ENCODE measurements at places on chromosomes 13 and 19.

DNA sequence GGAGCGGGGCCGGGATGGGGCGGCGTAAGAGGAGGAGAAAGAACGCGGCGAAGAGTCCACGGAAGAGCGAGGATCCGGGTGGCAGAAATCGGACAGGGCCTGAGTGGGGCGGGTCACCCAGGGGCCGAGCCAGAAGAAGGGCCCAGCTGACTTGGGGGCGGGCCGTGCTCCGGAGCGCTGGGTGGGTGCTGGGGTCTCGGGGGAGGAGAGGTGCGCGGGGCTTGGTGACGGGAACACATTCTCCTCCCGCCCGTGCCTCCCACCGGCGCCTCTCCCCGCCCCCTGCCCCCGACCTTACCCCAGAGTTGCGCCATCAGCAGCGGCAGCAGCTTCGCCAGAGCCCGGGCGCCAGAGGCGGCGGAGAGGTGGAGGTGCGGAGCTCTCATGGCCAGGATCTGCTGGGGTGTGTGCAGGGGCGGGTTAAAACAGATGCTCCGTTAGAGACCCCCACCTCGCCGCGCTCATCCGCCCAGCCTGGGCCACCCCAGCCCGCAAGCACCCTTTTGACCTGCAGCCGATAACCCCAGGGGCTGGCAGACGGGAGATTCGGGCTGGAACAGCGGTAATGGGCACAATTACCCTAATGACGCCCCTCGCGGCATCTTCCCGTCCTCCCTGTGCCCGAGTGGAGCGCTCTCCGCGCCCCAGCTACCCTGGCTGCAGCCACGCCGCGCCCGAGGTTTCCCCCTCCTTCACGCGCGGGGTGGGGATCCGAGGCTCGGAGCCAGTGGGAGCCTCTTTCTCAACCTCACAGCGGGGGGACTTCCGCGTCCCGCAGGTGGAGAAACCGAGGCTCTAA lies 565 bp downstream of the KLK10 start:
- no peak for DNase-seq

DNA sequence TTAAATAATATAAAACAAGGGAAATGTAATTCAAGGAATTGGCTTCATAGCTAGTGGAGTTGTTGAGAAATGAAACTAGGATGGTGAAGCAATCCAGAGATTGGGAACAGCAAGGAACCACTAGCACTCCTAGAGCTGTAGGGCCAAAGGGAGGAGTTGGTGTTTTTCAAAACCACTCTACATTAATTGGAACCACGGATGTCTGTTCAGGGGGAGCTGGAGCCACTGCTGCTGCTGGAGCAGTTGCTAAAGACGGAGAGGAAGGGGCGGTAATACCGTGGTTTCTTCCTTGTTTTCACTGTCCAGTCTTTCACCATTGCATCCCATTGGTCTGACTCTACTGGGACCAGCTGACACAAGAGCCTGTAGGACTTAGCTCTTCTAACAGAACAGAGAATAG lies 8.5 kb downstream of the DNAJC15 start:
- no peak for DNase-seq

DNA sequence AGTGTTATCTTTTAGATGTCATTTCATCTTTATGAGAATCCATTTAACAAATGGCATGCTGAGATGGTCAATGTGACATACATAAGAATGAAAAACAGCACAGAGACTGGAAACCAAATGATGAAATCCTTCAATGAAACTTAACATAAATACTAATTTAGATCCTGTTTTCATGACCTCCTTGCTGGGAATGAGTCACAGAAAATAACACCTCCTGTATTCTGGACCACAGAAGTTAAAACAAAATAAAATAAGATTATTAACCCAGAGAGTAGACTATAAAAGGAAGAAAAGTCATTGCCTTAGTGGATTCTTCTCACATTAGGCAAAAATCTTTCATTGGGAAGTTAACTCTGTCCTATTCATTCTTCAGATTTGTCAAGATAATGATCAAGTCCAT lies 1.6 kb downstream of the DIAPH3 start:
- no peak for DNase-seq

- DNase-seq: peak; percentile 94
These were observed 3.3 kb upstream of the RPL36 start for GRCh38 chr19:5686647-5687359.

- peak; percentile 50 for DNase-seq
These were observed 1.6 kb downstream of the JAK3 start for GRCh38 chr19:17846146-17846545.

DNA sequence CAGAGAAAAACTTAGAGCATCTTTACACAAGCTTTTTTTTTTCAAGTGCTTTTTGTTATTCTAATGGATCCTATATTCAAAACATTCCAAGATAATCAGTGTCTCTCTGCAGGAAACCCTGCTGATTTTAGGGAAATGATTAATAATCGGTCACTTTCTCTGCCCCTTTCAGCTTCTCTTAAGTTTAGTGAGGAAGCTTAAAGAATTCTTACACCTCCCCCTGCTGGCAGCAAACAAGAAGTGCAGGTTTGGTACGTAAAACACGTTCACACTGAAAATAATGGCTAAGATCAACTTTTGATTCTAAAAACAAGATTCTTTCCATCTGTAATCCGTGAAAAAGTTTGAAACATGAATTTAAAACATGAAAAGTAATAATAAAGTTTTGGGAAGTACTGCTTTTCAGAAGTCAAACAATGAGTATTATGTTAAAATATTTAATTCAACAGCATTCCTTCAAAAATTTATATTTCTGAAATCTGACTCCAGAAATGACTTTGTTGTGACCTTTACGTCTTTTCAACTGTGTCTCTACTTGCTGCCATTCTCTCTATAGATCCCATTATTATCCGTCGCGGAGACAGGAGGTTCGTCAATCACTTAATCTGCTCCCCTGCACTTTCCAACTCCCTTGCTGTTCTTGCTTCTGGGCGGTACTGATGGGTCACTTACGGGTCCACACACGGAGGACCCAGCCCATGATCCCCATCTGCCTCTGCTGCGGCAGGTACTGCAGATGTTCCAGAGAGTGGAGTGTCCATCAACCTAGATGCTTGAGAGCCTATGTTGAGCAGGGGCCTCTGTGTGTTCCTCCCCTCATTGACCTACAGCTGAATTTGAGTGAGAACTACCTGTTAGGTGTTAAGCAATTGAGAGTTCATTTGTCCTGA lies 203.1 kb upstream of the EDNRB start:
- DNase-seq: peak; percentile 84

- no peak for DNase-seq
These were observed 161.5 kb downstream of the KATNAL1 start for GRCh38 chr13:30145709-30146367.

GRCh38 chr13:52405767-52406494 lies at the start of gene THSD1:
THSD1 (minus strand) TSS chr13:52406172; CDS start chr13:52402600, 3,572 bp downstream.
- no peak for DNase-seq

GRCh38 chr19:35779033-35779432 lies 3.7 kb downstream of the ARHGAP33 start:
- no peak for DNase-seq

DNA sequence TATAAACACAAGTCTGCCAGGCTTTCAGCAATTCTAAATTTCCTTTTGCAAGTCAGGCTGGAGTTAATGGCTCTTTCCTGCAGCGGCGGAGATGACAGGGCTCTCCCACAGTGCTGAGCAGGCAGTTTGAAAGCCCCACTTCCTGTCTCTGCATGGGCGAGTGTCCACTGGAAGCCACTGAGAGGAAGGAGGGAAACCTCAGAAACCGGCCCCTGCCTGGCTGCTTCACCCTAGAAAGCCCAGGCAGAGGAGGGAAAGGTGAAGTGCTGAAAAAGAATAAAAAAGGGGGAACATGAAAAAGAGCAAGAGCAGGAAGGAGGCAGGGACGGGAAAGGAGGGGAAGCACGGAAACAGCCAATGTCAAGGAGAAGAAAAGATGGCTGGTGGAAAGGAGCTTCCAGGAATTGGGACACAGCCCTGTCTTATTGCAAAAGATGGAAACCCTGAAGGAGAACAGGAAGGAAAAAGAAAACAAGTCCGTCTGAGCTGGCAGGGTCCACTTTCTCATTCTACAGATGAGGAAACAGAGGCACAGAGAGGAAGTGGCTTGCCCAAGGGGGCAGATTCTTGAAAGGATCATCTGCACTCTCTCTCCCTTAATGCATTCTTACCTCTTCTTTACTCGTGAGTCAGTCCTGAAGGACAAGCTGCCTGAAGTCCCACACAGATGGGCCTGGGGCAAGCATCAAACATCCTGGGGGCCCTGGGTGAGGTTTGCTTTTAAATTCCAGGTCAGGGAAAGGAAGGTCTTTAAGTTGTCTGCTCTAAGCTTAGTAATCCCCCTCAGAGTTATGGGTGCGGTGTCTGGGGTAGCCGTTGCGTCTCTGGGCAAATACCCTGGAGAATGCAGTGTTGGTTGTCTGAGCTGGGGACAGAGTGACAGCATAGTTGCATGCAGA lies 38.8 kb upstream of the ALOX5AP start:
- no peak for DNase-seq

- DNase-seq: peak; percentile 27
These were observed 970.5 kb downstream of the UQCRFS1 start for GRCh38 chr19:28242317-28242927.

DNA sequence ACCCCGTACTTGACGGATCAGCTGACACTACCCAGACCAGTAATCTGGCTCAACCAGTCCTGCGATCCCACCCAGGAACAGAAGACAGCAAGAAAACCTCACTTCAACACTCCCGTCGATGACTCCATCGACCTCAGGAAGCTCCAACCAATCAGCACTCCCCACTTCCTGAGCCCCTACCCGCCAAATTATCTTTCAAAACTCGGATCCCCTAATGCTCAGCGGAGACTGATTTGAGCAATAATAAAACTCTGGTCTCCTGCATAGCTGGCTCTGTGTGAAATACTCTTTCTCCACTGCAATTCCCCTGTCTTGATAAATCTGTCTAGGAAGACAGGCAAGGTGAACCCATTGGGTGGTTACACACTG lies 1.2 kb downstream of the LSM4 start:
- DNase-seq: peak; percentile 69

DNA sequence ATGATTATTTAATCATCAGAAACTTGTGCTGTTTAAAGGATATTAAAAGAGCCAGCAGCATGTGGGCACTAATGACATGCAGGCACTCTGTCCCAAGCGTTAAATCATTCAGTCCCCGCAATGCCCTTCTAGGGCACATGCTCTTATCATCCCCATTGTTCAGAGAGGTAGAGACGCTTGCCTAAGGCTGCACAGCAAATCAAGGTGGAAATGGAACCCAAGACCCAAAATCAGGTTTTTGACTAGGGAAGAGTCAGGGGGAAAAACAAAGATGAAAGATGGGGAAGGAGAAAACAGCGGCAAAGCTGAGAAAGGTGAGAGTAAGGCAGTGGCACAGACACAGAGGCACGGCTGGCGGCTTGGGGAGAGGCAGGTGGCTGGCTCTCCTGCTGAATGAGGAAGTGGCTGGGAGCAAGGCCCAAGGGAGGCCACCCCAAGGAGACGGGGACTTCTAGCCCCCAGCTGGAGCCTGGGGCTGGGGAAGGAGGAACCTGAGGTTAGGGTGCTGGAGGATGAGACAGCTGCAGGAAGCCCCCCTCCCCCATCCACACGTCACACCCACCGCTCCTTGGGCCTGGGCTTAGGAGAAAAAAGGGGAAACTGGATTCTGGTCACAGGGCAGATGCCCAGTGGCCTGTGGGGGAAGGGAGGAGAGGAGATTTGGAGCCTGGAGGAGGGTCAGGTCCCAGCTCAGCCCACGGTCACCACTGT lies 1.0 kb upstream of the TYROBP start:
- DNase-seq: peak; percentile 97

DNA sequence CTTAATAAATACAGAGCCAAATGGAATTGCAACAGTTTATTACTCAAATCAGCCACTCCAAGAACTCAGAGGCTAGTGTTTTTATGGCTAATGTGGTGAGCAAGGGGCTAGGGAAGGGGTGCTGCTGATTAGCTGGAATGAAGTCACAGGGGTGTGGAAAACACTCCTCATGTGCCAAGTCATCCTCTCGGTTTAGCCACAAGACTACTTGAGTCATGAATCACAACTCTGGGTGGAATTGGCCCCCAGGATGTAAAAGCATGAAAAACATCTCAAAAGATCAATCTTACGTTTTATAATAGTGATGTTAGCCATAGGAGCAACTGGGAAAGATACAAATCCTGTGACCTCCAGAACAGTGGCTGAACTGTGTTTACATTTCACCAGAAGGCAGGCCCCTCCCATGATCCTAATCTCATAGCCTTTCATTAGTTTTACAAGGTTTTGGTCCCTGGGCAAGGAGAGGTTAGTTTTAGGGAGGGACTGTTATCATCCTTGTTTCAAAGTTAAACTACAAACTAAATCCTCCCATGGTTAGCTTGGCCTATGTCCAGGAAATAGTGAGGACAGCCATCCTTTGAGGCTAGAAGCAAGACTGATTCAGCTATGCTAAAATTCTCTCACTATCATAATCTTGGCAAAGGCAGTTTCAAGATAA lies 2020.1 kb upstream of the PCDH20 start:
- no peak for DNase-seq

GRCh38 chr19:19579533-19580361 lies 38.7 kb downstream of the PBX4 start:
- no peak for DNase-seq

DNA sequence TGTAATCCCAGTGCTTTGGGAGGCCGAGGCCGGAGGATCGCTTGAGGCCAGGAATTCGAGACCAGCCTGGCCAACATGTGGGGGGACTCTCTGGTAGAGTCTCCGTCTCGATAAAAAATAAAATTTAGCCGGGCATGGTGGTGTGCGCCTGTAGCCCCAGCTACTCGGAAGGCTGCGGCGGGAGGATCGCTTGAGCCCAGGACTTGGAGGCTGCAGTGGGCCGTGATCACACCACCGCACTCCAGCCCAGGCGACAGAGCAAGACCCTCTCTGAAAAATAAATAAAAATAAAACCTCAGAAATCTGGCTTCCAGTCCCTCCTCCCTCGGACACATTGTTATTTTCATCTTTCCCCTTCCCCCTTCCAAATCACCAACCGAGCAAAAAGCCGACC lies 332 bp downstream of the IRGQ start:
- DNase-seq: no peak

DNA sequence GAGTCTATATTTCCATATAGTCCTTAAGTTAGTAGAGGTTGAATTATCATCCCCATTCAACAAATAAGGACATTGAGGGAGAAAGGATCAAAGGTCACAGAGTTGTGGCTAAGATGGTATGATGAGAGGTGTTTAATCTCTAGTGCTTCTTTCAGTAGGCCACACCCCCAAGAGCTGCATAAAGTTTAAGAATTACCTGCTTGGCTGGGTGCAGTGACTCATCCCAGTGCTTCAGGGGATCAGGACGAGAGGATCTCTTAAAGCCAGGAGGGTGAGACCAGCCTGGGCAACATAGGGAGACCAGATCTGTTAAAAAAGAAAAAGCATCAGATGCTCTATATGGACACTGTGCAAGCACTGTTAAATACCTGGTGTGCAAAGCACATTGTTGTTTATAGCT lies 560.0 kb upstream of the KLHL1 start:
- DNase-seq: peak; percentile 13

DNA sequence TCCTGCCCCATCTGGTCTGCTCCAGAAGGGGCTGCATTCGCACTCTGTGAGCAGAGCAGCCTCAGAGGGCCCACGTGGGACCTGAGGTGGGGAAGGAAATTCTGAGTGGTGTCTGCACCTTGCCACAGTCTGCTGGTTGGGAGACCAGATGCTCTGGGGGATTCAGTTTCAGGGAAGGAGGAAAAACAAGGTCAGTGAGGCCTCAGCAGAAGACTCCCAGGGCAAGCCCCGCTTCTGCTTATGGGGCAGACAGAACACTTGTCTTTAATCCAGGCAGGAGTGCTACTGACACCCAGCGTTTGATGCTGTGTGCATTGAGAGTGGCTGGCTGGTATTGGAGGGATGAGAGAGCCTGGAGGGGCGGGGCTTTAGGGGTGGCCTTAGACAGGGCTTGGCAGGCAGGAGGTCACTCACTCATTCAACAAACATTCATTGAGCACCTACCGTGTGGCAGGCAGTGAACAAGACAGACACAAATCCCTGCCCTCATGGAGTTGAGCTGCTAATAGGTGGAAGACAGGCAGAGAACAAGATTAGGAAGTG lies 4.9 kb upstream of the CLEC17A start:
- no peak for DNase-seq

All from common myeloid progenitor, CD34-positive (primary cell).